NCI-H1930 (cell line): ENCODE measurements at places on chromosomes 11 and 22.

DNA sequence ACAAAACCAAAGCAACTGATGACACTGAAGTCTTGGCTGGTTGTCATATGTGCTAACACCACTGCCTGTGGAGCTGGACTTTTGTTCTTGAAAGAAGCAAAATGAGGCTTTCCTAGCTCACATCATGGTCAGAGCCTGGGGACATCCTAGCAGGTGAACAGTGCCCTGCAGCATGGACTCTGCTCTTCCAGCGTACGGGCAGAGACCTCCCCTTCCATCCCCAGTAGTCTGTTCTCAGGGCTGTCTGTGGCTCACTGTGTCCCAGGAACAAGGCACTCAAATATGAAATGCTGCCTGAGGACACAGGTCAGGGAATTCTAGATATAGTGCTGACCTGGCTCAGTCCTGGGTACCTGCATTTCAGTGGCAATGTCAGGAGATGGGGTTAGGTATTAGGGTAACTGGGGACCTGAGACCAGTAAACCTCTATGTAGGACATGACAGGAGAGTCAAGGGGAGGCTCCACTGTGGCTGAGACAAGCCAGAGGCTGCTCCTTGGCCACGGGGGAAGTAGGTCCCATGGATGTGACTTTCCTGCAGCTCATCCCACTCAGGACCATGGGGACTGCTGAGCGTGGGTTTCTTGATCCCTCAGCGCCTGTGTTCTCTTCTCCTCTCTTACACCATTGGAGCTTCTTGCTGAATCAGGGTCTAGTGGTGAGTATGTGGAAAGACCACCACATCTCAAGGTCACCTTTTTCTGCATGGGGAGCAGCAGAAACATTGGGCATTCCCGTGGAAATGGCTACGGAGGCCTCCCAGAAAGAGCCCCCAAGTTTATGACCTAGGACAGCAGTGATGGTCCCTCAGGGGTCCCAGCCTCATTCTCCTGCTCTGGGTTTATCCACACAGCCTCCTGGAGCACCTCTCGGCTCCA, 80.1 kb downstream of the ZNF280B start:
- DNase-seq: no peak

DNA sequence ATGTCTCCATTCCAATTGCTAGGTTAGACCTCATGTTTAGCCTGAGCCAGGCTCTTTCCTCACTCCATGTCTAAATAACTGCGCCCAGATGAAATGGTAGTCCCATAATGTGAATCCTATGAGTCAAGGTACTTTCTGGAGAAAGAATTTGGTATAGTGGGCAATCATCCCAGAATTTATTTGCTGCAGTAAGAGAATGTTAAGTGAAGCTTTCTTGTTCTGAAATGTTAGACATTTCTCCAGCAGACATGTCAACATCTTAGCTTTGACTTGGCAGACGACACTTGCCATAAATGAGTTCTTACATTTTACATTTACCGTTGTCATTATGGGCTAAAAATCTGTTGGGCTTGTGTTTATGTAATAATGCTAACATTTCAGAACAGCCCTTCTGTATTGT, 165.2 kb downstream of the PGR start:
- no peak for DNase-seq

GRCh38 chr22:22693531-22693884, 49.1 kb downstream of the GGTLC2 start:
- no peak for DNase-seq

DNA sequence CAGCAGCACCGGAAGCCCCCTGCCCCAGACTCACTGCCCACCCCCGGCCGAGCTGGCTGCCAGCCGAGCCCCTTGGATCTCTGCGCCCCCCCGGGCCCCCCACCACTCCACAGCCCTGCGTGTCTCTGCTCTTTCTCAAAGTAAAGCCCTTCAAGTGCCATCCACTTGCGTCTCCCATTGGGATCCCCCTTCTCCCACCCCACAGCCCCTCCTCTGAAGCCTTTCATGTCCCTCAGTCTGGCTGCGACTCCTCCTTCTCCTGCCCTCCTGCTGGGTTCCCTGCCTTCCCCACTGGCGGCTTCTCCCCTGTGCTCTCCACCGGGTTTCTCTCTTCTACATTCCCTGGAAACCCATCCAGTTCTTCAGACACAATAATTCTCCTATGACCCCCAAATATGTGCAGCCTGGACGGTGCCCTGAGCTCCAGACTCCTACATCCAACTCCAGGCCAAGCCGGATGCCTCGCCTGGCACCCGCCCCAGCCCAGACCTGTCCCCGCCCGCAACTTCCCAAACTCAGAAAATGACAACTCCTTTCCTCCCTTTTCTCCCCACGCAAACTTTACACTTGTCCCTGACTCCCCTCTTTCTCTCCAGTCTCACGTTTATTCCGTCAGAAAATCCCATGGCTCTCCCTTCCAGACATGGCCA, 108.9 kb downstream of the WNT7B start:
- no peak for DNase-seq

DNA sequence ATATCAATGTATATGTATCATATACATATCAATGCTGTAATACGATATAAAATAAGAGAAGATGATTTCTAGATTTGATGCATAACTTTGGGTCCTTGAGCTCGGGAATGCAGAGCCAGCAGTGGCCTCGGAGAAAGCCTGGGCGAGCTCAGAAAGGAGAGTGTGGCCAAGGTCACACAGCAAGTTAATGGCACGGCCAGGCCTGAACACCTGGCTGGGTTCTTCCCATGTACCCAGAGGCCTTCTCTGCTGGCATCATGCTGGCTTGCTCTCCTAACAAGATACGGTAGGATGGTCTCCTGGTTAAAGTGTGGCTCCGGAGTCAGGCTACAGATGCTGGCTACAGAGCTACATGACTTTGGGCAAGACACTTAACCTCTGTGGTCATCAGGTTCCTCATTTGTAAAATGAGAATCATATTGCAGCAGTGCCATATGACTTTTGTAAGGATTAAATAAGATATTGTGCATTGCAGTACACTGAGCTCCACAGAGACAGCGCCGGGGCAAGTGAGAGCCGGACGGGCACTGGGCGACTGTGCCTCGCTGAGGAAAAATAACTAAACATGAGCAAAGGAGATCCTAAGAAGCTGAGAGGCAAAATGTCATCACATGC, 29.9 kb downstream of the TPST2 start:
- no peak for DNase-seq

DNA sequence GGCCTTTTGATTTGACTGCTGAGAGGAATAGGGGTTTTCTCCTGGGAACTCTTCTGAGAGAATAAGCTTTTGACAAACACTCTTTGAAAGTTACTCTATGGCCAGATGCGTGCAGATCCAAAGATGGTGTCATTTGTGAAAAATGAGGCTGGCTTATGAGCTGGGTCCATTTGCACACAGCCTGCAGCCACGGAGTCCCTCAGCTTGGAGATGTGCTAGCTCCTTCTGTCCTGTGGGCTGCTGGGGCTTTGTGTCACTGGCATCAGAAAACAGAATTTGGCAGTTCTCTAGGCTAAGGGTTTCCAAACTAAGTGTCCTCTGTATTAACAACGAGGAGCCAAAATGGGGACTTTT, 702.4 kb downstream of the NTM start:
- DNase-seq: no peak

- no peak for DNase-seq
Measured at GRCh38 chr11:100748153-100748552, 61.1 kb downstream of the ARHGAP42 start.

- DNase-seq: no peak
Measured at GRCh38 chr22:35568751-35569739, 28.4 kb downstream of the RASD2 start.

DNA sequence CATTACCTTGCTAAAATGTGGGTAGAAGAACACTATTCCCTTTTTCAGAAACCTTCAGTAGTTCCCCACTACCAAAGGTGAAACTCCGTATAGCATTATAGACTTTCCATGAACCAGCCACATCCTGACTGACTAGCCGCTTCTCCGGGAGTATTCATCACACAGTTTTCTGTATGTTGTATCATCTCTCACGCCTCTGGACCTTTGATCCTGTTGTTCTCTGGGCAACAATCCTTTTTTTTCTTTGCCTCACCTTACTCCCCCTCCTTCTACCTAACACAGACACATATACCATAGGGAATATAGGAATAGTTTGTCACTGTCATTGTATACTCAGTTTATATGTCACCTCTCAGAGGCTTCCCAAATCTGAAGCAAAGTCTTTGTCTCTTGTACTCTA, 20.8 kb downstream of the ZC3H12C start:
- DNase-seq: no peak

DNA sequence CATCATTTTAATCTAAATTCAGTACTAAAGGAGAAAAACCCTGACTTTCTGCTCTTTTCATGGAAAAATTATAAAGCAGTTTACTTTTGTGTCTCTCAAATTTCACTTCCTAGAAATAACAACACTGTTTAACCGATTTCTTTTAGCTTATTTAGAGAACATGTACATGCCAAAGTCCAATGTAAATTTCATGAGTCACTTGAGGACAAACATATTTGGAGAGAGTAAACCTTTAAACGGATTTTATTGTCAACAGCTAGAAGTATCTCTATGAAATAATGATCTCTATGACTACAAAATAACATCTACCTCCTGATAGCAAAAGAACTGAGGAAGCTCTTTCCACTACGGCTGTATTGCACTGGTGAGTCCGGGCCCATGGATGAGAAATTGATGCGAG, 46.3 kb upstream of the SLC22A25 start:
- no peak for DNase-seq

DNA sequence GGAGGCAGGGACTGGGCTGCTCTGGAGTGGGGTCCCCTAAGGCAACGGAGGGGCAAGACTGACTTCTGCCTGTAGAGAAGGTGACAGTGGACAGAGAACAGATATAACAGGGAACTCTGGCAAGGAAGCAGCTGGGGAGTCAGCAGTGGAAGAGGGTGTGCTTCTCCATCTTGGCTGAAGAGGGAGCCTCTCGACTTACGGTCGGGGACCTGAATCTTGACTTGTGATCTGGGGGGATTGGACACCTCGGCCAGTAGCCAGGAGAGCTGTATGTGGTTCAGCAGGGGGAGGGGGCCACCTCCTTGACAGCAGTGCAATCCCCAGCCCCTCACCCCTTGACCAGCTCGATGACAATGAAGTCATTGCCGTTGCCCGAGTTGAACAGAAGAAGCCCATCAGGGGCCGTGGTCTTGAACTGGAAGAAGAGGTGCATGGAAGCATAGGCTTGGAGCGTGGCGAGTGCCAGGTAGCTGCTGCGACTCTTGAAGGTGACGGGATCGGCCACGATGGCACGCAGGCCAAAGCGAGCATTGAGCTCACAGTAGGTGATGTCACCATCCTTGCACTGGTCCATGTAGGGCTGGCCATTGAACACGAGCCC, 60.0 kb downstream of the SLC22A12 start:
- DNase-seq: no peak

GRCh38 chr11:112555491-112556364, 295.1 kb upstream of the PLET1 start:
- peak; percentile 9 for DNase-seq

DNA sequence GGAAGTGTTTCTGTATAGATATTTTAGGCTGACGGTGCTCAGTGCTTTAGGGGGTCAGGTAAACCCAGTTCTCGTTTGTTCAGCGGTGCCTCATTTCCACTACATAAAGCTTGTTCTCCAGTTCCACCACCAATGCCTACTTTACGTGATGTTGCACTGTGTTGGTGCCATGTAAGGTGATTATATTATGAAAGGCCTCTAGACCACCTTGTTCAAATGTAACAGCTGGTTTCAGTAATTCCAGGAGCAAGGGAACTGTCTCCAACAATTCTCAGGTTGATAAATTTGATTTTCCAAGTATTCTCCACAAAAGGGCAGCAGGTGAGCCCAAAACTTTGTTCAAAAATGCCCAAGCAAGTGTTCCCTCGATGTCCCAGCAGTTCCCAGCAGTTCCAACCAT, 83.7 kb upstream of the SEPTIN5 start:
- DNase-seq: no peak

GRCh38 chr11:57363131-57364080, 17.5 kb downstream of the PRG3 start:
- DNase-seq: no peak

DNA sequence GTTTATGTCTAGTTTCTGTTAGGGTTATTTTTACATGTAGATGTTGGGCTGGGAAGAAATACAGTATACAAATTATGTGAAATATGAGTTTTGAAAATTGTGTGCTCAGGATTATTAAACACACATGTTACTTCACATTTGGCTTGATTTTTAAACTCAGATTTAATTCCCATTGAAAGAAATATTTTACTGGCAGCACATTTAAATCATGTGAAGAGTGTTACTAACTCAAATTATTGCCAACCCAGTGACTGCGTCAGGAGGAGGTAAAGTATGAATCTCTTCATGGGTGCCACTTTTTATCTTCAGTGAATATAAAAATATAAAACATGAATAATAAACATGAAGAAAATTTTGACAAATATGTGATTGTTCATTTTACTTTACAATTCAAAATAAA, 457.5 kb upstream of the CCDC179 start:
- no peak for DNase-seq

DNA sequence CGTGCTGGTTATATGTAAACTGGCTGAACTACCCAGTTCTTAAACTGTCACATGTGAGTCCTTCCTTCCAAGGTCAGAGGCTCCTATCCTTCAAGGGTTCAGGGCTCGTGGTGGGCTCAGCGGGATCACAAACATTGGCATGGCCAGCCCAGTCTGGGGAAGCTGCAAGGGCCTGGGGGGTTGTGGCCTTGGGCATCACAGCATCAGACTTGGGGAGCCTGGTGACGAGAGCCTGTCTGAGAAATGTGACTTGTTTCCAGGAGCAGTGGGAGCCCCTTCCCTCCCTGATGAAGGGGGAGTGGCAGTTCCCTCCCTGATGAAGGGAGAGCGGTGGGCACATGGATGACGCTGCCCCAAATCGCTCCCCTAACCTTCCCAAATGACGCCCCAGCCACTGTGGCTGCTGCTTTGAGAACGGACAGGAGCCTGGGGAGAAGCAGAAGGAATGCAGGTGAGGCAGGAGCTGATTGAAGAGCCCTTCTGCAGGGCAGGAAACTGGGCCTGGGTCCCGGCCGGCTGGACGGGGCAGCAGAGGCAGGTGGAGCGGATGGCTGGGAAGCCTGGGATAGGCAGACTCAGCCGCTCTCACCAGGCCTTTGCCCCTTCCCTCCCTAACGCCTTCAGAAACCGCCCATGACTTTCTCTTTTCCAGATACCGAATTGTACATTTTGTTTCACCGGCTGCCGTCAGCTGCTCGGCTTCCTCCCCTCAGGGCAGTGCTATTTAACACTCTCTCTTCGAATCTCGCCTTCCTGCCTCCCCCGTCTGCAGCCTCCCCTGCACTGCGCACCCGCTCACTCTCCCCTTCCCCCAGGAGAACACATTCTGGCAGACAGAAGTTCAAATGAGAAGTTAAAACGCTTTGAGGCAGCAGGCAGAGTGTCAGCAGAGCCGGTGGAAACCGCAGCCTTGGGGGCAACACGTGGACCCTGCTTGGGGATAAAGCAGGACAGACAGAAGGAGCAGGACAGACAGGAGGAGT, 1486.7 kb downstream of the BRD1 start:
- no peak for DNase-seq

DNA sequence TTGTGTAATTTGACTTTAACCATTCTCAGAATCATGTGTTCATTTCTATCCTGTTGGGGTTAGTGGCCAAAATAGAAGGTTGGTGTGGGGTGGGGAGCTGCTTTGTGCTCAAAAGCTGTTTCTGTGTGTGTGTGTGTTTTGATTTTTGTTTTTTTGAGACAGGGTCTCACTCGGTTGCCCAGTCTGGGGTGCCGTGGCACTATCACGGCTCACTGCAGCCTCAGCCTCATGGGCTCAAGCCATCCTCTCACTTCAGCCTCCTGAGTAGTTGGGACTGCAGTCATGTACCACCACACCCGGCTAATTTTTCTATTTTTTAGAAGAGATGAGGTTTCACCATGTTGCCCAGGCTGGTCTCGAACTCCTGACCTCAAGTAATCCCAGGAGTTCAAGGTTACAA, 18.1 kb upstream of the AIFM3 start:
- no peak for DNase-seq
